ENCODE measurements at places on chromosomes 16 and 17.

DNA sequence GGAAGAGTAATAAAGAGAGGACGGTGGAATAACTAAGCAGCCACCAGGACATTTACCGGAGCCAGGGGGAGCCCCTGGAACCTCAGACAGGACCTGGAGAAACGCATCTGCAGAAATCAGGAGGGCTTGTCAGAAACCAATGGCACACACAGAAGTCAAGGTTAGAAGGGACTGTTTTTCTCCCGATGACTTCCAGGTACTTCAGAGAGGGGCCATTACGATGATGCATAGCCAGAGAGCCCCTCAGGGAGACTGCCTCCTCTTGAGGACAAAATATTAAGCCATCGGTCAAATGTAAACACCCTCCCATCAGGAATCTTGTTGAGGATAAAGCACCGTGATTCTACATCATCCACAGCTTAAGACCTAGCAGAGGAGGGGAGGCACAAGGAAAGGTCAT, 333.6 kb upstream of the CDH5 start:
- no peak for DNase-seq

GRCh38 chr17:16353317-16354174, at the start of gene CENPV:
CENPV (minus strand) TSS chr17:16353469; CDS start chr17:16353436, 33 bp downstream.
- DNase-seq: peak; percentile 27

DNA sequence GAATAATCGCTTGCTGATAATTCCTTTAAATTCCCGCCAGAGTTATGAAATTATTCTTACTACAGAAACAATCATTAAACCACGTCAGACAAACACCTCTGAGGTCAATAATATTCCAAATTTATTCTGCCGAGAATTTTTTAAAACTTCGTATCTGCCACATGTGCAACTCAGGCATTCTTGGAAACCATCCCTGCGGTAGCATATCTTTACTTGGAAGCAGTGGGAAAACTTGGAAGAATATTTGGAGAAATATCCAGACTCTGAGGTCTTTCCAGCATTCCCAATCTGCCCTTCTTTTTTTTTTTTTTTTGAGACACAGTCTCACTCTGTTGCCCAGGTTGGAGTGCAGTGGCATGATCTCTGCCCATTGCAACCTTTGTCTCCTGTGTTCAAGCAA, 2.0 kb upstream of the CCL11 start:
- no peak for DNase-seq

- no peak for DNase-seq
These were observed 47.4 kb upstream of the SMURF2 start for GRCh38 chr17:64709481-64709880.

DNA sequence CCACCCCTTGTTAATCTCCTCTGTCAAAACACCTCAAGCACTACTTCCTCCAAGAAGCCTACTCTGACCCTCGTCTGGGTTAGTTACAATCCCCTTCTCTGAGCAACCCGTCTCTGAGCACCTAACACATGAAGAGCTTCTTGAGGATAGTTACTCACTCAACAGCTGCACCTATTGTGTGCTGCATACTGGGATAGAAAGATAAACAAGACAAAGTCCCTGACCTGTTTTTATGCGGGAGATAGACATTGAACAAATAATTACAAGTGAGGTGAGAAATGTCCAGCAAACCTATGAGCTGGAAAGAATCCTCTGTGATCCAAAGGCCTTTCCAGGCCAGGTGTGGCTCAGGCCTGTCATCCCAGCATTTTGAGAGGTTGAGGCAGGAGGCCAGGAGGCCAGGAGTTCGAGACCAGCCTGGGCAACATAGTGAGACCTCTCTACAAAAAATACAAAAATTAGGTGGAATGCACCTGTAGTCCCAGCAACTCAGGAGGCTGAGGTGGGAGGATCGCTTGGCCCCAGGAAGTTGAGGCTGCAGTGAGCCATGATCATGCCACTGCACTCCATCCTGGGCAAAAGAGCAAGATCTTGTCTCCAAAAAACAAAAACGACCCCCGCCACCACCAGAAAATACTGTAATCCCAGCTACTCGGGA, 5.5 kb upstream of the ZNF771 start:
- no peak for DNase-seq

DNA sequence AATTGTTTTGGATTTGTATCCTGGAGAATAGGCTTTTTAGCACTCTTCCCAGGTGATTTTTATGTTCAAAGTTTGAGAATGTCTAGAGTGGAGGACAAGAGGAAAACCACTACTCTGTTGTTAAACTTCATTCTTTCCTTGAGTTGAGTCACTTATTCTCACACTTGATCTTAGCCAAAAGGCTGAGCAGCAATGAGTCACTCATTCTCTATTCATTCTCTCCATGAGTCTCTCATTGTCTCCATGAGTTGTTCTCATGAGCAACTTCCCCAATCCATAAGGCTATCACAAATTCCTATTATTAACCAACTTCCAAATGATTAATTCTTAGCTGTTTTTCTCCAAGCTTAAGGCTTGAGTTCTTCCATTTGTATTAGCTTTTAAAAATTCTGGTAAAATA, 1393.3 kb downstream of the CDH8 start:
- peak; percentile 89 for DNase-seq

DNA sequence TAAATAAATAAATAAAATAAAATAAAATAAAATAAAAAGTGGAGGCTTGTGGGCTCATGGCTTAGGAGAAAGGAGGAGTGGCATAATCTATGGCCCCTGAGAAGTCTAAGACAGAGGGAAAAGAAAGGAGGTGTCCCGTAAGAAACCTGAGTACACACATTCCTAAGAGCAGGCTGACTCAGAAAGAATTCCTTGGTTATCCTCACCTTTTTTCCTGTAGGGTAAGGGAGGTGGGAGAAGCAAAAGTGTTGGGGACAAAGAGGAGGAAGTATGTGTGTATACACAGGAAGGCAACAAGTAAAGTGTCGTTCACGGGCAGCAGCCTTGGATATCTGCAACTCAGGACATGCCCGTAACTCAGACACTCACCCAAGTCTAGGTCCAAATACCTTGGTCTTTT, 29.3 kb downstream of the MARF1 start:
- no peak for DNase-seq

GRCh38 chr16:69535123-69536050, 30.4 kb upstream of the NFAT5 start:
- peak; percentile 46 for DNase-seq

DNA sequence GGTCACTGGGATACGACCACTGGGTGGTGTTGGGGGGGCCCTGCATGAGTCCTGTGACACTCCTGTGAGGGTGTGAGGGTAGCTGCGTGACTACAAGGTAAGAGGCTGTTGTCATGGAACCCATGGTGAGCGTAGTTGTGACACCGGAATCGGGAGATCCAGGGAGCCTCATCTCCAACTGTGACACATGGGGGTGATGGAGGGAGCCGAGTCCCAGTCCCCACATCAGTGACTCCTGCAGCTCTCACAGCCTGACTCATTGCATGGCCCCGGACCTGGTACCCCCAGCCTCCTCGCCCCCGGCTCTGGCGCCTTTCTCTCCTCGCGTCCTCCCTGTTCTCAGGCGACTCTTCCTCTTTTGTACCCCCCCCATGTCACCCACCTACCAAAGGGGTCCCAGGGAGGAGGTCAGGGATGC, 14.2 kb downstream of the CDH16 start:
- DNase-seq: no peak

DNA sequence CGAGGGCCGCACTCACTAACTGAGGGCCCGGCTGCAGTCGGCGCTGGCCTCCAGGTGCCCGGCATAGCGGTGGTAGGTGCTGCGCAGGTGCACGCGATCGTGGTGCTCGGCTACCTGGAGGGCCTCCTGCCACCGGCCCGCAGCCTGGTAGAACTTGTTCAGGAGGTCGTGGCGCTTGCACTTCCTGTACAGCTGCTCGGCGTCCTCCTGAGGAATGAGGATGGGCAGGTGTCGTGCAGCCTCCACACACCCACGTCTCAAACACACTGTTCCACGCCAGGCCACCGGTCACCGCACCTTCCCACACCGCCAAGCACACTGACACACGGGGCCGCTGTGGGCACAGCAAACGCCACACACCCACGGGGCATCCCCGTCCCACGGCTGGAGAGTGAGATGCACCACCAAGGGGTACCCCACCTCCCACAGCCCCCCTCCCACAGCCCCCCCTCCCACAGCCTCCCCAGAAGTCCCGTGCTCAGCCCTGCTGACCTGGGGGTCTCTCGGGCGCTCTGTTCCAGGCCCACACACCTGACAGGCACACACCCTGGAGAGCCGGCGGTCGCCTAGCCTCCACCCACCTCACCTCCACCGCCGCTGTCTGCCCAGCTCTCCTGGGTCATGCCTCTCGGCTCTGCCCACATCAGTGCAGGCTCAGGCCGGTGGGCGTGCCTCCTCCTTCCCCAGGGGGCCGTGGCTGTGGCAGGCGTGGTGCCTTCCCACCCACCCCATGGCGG, 7.4 kb upstream of the TMEM204 start:
- no peak for DNase-seq

DNA sequence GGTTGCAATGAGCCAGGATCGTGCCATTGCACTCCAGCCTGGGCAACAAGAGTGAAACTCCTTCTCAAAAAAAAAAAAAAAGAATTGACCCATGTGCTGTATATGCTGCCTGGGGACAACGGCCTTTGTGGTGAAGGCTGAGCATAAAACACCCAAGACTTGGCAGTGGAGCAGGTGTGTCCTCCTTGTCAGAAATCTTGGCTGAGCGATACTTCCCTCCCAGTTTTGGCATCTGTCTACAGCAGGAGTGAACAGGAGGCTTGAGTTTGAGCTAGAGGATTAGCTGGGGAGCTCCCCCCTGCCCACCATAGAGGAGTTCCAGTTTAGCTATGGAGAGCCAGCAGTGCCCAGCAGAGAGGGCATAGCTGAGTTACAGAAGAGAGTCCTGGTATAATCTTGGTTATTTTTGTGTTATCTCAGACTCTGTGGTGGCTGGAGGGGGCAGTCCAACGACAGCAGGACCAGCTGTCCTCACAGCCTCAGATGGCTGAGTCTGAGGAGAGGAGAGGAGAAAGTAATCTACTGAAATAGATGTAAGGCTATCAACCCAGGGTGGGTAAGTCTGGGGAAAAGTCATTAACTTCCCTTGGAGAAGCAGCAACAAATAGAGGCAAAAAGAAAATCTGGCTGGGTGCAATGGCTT, 18.4 kb downstream of the SP2 start:
- no peak for DNase-seq

GRCh38 chr17:36188891-36189306, 7.7 kb downstream of the CCL3L1 start:
- DNase-seq: no peak

DNA sequence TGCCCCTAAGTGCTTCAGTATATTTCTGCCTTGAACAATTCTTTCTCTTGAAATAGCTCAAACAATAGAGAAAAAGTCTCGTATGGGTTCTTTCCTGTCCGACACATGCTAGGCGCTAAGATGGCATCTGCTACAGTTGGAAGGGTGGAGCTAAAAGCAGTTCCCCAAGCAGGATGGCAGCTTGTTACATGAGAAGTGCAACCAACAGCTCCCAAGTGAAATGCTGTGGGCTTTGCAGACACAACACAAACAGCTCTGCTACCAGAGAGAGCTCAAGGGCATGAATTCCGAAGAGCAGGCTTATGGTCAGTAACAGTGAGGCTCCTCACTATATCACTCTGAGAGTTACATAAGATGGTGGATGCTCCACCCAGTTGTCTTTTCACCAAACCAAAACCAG, 83.8 kb downstream of the VPS53 start:
- DNase-seq: no peak

DNA sequence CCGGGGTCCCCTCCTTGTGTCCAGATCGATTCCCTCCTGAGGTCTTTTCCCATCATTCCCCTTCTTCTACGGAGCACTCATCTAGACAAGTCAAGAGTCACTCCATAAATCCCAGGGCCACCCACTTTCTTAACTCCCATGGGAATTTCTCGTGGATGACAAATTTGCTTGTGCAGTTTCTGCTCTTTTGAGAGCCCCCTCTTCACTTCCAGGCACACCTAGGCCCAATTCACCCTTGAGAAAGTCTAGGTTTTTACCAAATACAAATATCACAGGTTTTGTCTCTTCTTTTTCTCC, 522 bp upstream of the POLDIP2 start:
- DNase-seq: no peak

GRCh38 chr16:80071964-80072456, 468.8 kb upstream of the DYNLRB2 start:
- no peak for DNase-seq

GRCh38 chr17:50681263-50682200, 26.2 kb downstream of the ANKRD40 start:
- peak; percentile 67 for DNase-seq

- DNase-seq: no peak
These were observed 21.1 kb downstream of the GAS7 start for GRCh38 chr17:10177131-10177912.

- DNase-seq: peak; percentile 76
These were observed 10.3 kb downstream of the KCTD13 start for GRCh38 chr16:29915590-29916247.

DNA sequence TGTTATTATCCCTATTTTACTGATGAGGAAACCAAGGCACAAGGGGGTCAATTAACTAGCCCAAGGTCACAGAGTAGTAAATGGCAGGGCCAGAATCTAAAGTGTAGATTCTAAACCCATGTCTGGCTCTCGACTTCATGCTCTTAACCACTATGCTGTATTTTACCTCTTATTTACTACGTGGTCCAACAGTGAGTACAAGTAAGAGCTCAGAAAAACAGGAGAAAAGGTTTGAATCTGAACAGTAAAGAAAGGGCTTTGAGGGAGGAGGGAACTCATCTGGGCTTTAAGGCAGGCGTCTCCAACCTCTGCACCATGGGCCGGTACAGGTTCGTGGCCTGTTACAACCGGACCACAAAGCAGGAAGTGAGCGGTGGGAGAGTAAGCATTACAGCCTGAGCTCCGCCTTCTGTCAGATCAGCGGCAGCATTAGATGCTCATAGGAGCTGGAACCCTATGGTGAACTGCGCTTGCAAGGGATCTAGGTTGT, 62.9 kb downstream of the SMURF2 start:
- no peak for DNase-seq

DNA sequence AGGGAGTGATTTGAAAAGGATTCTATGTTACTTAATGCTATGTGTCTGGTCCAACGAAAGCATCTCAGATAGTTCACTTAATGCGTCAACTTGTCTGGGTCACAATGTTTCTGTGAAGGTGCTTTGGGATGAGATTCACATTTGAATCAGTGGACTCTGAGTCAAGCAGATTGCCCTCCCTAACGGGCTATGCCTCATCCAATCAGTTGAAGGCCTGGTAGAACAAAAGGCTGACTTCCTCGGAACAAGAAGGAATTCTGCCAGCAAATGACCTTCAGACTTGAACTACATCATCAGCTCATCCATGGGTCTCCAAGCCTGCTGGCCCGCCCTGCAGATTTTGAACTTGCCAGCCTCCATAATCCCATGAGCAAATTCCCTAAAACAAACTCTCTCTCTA, 15.2 kb downstream of the EMP2 start:
- DNase-seq: no peak

- no peak for DNase-seq
These were observed 2.2 kb downstream of the NT5M start for GRCh38 chr17:17305281-17305801.
